ENCODE measurements at places on chromosomes 4 and X.
A peak's percentile ranks its signal among the peaks of the same experiment; 100 is the strongest.

DNA sequence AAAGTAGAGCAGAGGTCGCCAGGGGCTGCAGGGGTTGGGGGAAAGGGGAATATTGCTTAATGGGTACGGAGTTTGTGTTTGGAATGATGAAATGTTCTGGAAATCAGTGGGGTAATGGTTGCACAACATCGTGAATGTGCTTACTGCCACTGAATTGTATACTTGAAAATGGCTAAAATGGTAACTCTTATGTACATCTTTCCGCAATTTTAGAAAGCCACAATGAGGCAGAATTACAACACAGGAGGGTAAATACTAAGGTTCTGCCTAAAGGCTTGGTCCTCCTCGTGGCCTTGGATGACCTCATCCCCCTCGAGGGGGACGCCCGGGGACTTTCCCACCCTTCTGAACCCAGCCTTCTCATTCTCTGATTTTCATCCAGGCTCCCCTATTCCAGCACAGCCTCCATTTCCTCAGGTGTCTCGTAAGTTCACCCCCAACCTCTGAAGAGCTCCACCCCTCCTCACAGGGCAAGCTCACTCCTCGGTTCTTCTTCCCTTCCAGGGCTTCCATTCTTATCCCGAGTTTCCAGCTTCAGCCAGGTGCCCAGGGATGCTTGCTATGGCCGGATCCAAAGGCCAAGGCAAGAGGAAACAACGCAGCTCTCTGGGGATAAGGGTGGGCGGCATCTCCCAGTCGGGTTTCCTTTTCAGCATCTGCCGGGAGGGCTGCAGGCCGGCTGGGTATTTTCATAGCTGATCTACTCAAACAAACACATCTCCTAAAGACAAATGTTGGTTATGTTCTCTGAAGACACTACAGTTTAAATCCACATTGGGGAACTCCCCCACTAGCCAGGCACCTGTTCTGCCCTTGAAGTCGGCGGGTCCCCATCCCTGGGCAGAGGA lies 71.3 kb upstream of the ACSL1 start:
- no peak for DNase-seq

GRCh38 chr4:119550857-119551532 lies 77.6 kb downstream of the PDE5A start:
- peak; percentile 29 for DNase-seq

GRCh38 chrX:150540965-150541364 lies 27.5 kb upstream of the MTM1 start:
- no peak for DNase-seq

DNA sequence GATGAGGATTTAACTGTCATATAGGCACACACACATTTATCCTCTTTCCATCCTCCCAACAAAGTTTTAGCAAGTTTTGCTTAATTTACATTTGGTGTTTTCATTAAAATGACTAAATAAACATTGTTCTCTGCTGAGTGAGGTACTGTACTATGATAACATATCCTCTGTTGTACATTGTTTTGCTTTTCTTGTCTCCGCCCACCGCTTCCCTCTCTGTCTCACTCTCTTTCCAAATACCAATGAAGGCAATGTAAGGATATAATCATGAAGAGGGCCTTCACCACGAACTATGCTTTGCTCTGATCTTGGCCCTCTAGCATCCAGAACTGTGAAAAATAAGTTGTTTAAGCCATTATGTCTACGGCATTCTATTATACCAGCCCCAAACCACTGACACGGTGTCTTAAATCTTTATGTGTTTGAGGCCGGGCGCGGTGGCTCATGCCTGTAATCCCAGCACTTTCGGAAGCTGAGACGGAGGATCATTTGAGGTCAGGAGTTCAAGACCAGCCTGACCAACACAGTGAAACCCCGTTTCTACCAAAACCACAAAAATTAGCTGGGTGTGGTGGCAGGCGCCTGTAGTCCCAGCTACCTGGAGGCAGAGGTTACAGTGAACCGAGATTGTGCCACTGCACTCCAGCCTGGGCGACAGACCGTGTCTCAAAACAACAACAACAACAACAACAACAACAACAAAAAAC lies 65.3 kb downstream of the HPRT1 start:
- no peak for DNase-seq

DNA sequence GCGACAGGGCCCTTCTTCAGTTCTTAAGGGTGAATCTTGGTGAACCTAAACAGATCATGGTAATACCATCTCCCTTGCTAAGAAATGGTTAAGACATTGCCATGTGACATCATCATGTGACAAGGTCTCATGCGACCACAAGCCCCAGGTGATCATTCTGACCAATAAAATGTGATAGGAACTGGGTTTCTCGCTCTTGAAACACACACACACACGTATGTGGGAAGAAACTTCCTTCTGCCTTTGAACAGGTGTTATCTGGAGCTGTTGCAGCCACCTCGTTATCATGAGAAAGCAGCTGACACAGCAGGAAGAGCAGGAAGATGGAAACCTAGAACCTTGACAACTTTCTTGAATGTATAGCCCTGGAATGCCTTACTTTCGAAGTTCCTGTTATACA lies 10.2 kb downstream of the SOD3 start:
- DNase-seq, result peak; percentile 32

Data from H7 (cell line).